ENCODE measurements at places on chromosomes 16 and 17. TPM values are rescaled to one million over a fixed set of nuclear protein-coding genes. Genes with fewer than 3 reads are reported as not detected.

- no peak for DNase-seq
Measured at GRCh38 chr16:79605999-79606398, 5.5 kb upstream of the MAF start.

DNA sequence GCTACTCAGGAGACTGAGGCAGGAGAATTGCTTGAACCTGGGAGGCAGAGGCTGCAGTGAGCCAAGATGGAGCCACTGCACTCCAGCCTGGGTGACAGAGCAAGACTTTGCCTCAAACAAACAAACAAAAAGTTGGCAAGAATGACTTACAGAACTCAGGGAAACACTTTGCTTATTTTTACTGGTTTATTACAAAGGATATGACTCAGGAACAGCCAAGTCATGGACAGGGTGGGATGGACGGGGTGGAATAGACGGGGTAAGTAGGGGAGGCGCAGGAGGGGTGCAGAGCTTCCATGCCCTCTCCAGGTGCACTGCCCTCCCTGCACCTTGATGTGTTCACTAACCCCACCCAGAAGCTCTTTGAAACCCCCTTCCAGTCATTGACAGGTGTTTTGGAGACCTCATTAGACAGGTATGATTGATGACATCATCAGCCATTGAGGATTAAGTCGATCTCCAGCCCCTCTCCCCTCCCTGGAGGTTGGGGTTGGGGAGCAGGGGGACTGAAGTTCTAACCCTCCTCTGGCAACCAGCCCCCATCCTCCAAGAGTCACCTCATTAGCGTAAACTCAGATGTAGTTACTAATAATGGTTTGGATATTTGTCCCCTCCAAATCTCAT, 41.3 kb upstream of the ZCCHC14 start:
- DNase-seq, result no peak

Gene NPIPA7
- 11.1 TPM for total RNA-seq

GRCh38 chr17:50111673-50112655, 16.8 kb downstream of the PDK2 start:
- no peak for DNase-seq

DNA sequence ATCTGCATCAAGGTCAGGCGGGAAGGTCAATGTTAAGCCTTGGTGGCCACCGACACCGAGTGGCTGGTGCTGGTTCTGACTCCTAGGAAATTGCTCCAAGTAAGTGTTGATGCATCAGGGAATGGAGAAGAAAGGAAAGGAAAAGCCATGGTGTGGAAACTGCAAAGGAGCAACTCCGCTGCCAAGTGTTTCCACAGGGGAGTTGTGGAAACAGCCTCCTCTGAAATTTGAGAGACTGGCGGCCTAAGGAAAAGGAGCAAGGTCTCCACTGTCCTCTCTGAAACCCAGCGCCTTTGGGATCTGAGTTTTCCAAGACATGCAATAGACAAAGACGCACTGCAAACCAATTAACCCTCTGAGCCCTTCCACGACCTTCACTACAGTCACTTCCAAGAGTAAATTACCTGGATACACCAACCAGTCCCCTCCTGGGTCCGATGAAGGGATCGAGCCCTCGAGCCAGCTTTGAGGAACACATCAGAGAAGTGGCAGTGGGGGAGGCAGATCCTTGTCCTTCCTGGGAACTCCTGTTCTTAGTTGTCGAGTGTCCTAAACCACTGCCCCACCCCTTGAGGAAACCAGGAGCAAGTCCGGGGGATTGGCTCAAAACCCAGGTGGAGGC, 51.1 kb downstream of the SRL start:
- no peak for DNase-seq

GRCh38 chr16:15834502-15834901, 22.3 kb downstream of the MYH11 start:
- DNase-seq, result no peak

Gene CCL4L2
- total RNA-seq, result 519 TPM

Gene CCL4
- 1,703 TPM for total RNA-seq

Gene GGT6
- total RNA-seq, result not detected

DNA sequence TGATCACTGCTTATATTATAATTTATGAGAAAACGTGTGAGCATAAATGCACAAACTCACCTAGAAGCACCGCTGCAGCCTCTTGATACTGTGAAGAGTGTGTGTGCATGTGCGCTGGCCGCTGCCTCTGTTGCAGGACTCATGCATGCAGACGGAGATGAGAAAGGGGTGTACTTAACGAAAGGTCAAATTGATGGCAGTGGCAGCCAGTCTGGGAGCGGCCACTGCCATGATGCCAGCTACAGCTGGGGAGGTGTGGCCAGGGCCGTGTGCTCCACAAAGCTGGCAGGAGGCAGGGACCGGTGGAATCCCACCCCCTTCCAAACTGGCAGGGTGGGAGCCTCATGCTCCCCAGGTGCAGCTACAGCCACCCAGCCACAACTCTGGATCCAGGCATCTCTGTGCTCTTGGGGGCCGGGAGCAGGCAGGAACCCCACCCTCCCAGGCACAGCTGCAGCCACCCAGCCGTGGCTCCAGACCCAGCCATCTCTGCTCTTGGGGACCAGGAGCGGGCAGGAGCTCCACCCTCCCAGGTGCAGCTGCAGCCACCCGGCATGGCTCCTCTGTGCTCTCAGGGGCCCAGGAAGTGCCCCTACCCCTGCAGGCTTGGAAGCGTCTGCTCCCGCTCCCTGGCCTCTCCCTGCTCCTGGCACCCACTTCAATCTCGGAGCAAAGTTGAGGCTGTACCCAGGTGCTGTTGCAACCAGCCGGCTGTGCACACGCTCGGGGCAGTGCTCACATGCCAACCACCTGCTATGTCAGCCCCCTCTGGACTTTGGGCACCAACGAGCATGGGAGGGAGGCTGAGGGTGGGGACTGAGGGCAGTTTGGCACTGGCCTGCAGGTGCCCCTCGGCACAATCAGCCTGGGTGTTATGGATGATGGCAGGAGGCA, 77.5 kb upstream of the CHMP6 start:
- no peak for DNase-seq

Gene MILR1
- total RNA-seq, result 0.69 TPM

Gene CDK5R1
- total RNA-seq, result 6.8 TPM

DNA sequence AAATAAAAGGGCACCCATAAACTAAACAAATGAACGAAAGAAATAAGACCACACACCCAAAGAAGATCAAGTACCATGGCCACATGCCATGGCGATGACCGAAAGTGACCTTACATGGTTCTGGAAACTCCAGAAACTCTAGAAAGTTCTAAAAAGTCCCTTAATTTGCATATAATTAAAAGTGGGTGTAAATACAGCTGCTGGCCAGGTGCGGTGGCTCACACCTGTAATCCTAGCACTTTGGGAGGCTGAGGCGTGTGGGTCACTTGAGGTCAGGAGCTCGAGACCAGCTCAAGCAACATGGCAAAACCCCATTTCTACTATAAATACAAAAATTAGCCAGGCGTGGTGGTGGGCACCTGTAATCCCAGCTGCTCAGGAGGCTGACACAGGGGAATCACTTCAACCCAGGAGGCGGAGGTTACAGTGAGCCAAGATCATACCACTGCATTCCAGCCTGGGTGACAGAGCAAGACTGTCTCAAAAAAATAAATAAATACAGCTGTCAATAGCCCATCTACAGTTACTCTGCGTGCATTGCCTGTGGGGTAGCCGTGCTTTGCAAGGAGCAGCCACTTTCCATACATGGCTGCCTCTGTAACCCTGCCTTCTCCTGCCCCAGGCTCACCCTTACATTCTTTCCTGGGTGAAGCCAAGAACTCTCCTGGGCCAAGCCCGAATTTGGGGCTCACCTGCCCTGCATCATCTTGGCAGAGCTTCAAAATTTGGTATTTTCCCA, 7.2 kb upstream of the ZNF778 start:
- DNase-seq, result no peak

DNA sequence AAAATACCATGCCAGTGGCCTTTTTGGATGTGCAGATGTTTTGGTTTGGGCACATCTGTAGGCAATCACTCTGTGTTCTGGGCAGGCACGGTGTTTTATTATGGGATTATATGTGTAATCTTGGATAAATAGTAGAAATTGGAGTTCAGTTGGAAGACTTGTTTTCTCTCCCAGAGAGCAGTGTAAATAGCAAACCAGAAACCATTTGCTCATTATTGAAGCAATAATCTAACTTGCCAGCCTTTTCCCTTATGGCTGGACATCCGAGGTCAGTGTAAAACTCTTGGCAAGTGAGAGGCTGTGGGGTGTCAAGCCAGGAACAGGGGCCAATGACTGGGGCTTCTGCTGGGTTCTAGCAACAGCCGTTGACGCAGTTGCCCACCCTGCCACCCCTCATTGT, 69.9 kb downstream of the IRX3 start:
- DNase-seq, result no peak

GRCh38 chr16:72836985-72837384, 210.9 kb downstream of the ZFHX3 start:
- no peak for DNase-seq

DNA sequence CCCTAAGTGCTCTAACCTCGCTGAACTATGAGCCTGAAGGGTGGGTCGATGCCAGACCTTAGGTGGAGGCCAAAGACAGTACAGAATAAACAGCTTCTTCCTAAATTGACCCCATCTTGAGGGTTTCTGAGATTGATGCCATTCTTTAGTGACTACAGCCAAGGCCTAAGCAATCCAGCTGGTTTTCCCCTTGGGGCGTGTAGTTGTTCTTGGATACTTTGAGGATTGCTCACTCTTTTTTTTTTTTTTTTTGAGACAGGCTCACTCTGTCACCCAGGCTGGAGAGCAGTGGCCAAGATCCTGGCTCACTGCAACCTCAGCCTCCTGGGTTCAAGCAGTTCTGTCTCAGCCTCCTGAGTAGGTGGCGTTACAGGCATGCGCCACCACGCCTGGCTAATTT, 2.0 kb downstream of the OVCA2 start:
- DNase-seq, result no peak

GRCh38 chr16:70512456-70512855, 10.9 kb downstream of the COG4 start:
- DNase-seq, result no peak

Gene KRT40
- total RNA-seq, result not detected

GRCh38 chr17:59149841-59150511, 5.0 kb downstream of the SKA2 start:
- no peak for DNase-seq

Gene SCNN1G
- not detected for total RNA-seq

DNA sequence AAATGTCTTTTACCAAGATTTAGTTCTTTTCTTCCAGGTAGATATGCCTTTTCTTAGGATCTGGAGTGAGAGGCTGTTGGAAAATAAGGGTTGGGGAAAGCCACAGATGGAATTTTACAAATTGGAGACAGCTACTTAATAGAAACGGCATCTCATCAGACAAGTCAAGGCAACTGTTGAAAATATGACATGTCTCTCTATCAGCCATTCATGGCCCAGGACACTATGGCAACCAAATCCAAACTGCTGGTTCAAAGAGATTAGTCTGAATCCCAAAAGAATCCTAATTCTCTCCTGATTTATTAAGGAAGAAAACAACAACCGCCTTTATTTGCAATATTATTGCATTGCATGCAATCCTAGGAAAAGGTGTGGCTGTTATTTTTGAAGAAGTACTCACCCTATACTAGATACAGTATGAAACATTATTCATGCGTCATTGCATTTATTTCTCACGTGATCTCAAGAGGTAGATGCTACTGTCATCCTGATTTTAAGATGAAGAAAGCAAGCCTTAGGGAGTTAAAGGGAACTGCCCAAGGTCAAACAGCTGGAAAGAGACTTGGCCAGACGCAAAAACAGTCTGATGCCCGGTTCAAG, 12.6 kb upstream of the CEP20 start:
- DNase-seq, result no peak

Measured in CD8-positive, alpha-beta memory T cell (primary cell).